ENCODE measurements at places on chromosomes 16 and 17.
A peak's percentile ranks its signal among the peaks of the same experiment; 100 is the strongest.

GRCh38 chr17:62628831-62629555, 1.5 kb downstream of the MRC2 start:
- DNase-seq = peak; percentile 53

DNA sequence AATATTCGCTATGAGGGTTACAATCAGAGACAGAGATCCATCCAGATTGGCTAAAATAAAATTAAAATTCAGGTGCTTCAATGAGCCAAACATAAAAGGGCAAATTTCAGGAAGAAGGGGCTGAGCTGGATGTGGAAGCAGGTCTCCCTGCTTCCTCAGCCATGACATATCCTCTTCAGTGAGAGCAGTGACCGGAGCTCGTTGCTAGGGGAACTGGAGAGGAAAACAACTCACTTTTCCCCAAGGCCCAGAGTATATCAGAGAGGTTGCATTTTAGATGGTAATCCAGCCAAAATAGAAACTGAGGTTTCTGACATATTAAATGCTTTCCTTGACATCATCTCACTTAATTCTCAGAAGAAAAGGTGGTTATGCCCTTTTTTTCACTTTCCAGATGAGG, 503.5 kb downstream of the HS3ST4 start:
- DNase-seq = no peak

- DNase-seq = no peak
These were observed 19.6 kb downstream of the TMC5 start for GRCh38 chr16:19437280-19437679.

DNA sequence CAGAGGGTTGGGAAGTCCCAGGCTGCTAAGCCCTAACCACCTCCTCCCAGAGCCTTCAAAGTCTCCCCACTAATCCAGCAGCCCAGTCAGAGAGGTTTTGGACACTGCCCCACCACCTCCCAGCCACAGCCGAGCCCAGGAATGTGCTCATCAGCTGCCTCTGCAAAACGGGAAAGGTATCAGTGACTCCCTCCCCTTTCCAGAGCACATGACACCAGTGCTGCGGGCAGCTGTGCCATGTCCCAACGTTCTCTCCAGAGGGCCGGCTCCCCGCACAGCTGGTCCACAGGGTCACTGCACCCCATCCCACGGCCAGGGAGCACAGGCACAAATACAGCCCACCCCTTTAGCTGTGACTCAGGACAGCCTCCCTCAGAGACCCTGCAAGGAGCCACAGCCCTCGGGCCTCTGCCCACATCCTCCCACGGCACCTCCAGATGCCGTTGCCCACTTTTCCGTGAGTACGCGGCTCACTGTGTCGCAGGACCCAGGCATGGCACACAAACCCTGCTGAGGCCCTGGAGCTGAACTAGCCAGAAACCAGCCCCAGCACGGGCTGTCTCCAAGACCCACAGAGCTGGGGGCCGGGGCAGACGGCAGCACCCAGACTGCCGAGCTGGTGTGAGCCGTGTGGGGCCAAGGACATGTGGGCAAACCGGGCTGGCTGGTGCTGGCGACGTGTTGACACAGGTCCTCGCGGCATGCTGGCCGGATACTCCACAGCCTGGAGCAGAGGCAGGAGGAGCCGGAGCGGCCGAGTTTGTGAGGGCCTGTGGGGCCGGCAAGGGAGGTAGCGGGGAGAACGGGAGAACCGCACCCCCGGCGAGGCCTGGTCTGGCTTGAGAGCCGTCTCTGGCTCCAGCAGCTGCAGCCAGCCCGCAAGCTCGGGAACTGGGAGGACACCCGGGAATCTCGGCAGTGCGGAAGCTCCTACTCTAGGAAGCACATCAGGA, 6.3 kb upstream of the PPP1R27 start:
- DNase-seq = no peak

GRCh38 chr17:77218902-77219301, 78.1 kb downstream of the SEC14L1 start:
- DNase-seq = no peak

DNA sequence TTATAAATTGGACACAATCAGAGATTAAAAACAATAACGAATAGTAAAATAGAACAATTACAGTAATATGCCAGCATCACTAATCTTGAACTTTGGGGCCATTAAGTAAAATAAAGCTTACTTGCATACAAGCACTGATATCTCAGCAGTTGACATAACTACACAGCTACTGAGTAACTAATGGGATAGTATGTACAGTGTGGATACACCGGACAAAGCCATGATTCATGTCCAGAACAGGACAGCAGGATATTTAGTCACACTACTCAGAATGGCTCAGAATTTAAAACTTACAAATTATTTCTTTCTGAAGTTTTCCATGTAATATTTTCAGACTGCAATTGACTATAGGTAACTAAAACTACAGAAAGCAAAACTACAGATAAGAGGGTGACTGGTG, 427.5 kb downstream of the CDH13 start:
- no peak for DNase-seq

- DNase-seq = no peak
These were observed 51.3 kb downstream of the NDE1 start for GRCh38 chr16:15701367-15701766.

DNA sequence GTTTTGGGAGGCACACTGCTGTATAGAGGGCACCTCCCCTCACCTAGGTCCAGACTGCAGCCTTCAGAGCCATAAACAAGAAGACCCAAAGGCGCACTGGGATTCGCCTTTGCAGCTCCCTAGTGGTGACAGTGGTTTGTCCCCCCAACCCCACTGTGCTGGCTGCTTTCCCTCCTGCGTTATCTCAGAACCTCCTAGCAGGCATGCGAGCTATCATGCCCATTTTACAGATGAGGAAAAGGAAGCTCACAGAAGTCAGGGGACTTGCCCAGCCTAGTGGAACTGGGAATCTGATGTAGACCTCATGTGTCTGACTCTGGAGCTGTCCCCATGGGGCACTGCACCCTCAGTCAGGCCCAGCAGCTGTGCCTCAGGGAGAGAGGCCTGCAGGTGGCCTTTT, 115.2 kb downstream of the CLEC16A start:
- DNase-seq = no peak

- peak; percentile 93 for DNase-seq
These were observed 42.5 kb downstream of the GOSR1 start for GRCh38 chr17:30519707-30520106.

DNA sequence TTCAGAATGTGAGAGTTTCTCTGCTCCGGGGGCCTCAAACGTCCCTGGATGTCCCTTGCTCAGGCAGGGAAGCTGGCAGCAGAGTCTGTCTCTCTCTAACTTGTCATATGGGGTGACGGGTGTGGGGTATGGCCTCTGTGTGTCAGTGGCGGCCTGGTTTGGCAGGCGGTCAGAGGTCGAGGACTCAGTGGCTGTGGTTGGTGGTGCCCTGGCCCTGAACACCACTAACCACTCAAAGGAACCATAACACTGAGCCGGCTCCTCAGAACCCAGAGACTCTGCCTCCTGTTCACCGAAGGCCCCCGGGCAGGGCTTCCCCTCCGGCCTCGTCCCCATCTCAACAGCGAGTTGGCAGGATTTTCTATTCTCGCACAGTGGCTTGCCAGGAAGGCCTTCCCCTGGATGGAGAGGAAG, 677 bp downstream of the P2RX1 start:
- no peak for DNase-seq

- DNase-seq = no peak
These were observed 15.3 kb upstream of the IL21R start for GRCh38 chr16:27386674-27387073.

DNA sequence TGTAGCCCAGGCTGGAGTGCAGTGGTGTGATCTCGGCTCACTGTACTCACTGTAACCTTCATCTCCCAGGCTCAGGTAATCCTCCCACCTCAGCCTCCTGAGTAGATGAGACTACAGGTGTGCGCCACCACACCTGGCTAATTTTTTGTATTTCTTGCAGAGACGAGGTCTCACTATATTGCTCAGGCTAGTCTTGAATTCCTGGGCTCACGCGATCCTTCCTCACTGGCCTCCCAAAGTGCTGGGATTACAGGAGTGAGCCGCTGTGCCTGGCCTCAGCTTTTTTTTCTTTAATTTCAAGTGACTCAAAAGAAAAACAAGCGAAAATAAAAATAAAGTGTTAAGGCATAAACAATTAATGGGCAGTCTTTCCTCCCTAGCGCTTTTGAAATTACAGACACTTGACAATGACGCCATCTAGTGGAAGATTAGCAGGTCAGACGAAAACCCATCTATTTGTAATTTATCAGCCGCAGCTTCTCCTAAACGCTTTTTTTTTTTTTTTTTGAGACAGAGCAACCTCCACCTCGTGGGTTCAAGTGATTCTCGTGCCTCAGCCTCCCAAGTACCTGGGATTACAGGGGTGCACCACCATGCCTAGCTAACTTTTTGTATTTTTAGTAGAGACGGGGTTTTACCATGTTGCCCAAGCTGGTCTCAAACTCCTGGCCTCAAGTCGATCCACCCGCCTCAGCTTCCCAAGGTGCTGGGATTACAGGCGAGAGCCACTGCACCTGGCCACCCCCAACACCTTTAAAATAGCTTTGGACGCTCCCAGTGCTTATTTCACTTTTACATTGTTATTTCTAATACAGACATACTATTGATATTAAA, 28.1 kb upstream of the PECAM1 start:
- peak; percentile 71 for DNase-seq

DNA sequence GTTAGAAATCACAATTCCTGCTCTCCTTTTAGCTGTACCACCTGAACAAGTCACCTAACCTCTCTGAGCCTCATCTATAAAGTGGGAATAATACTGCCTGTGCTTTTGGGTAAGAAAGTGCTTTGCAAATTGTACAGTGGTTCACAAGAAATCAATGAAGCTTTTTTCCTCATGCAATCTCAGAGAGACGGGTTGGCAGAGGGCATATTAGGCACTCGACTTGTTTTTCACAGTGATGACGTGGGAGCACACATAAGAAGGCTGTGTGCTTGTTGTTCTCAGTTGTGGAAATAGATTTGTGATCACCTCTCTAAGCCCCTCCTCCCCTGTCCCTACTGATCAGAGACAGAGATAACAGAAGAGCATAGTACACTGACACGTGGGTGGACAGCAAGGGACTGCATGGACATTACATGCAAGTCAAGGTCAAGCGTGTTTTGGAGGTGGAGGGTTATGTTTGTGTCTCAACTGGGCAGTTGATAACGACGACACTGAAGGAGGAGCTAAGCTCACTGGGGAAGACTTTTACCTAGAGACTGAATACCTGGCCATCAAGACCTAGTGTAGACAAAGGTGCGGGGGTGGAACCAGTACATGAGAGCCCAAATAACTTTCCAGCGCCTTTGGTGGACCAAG, 1.7 kb upstream of the GPT2 start:
- DNase-seq = no peak

DNA sequence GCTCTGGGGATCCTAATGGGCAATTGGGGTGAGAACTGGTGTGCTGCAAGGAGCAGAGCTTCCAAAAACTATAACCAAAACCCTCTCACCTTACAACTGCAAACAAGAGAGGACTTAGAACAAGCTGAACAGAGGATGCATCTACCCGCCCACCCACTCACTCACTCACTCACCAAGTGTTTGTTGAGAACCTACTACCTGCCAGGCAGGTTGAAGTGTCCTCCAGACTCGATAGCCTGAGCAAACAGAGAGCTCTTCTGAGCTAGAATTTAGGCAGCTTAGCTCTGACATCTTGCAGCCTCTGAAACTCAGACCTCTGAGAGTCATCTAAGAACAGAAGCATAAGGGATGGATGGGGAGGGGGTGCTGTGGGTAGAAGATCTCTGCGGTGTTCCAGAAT, 41.2 kb downstream of the CACNG3 start:
- DNase-seq = no peak

DNA sequence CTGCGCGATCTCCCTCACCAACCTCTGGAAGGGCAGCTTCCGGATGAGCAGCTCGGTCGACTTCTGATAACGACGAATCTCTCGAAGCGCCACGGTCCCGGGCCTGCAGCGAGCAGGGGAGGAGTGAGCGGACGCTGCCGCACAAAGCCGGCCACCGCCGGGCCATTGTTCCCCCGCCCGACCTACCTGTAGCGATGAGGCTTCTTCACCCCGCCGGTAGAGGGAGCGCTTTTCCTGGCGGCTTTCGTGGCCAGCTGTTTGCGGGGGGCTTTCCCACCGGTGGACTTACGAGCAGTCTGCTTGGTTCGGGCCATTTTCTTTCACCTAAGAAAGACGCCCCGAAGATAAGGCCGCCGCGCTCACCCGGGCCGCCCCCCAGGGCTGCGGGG, 5.8 kb upstream of the UNK start:
- DNase-seq = peak; percentile 43

- DNase-seq = no peak
These were observed 22.2 kb downstream of the ANKFY1 start for GRCh38 chr17:4241535-4241934.

GRCh38 chr17:1907909-1908698, 78.3 kb downstream of the RPA1 start:
- peak; percentile 29 for DNase-seq

DNA sequence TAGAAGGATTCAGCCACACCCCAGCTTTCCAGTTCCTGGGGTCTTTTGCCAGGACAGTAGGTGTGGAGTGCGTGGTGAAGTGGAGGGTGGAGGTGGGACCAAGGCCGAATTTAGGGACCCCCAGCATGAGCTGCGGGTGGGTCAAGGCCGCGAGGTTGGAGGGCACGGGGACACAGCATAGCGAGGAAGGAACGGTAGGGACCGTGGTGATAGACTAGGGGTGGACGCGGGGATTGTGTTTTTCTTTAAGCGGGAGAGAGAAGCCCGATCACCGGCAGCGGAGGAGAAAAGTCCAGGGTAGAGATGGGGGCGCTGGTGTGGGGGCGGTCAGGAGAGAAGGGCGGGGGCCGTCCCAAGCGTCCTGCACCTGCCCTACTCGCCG, 261 bp upstream of the B4GALNT2 start:
- DNase-seq = no peak

Data from EL (cell line).